ENCODE measurements at places on chromosomes 2 and 18.
A peak's percentile ranks its signal among the peaks of the same experiment; 100 is the strongest.

GRCh38 chr2:6143812-6144211 is 451.6 kb downstream of the SOX11 start:
- no peak for DNase-seq

DNA sequence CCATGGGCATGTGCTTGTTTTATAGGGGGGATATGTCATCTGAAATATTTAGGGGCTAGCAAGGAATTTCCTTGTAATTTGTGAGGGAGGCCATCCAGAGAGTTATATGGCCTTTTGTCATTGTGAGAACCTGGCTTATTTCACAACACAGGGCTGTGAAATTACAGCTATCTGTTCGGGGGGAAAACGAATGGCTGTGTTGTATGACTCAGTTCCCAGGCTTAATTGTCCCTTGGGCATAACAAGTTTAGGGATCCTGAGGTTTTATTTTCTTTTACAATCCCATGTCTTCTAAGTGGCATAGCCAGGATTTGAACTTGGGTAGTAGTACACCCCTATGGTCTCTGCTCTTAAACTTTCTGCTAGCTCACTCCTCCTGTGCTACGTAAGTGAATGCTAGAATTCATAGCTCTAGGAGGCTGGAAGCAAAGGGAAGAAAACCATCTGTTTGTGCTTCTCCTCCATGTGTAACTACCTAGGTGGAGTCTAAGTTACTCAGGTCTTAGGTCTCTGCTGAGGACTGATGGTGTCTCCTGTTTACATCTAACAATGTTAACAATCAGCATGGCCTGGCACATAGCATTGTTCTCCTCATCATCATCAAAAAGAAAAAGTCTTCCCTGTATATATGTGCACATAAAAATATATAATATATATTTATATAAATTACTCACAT is 53.8 kb downstream of the SKA1 start:
- DNase-seq: no peak

GRCh38 chr2:190563646-190564045 is 29.1 kb upstream of the NEMP2 start:
- no peak for DNase-seq

GRCh38 chr18:13592246-13592645 is 134.1 kb downstream of the FAM210A start:
- DNase-seq: no peak

GRCh38 chr2:46202453-46202852 is 94.8 kb upstream of the EPAS1 start:
- DNase-seq: no peak

GRCh38 chr2:160372585-160372984 is 121.0 kb downstream of the RBMS1 start:
- no peak for DNase-seq

DNA sequence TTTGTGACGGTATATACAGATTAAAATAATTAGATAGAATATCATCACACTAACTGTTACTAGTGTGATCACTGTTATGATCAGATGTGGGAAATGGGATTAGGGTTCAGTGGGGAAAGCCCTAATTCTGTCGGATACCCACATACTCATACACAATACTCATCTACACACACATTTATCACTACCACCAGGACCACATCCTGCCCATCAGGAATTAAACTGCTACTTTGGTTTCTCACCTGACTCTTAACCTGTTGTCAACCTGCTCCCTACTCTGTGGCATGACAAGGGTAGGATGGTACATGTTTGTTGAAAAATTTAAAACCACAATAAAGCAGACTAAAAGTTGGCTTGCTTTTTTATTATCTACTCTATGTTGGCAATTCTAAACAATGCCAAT is 24.8 kb upstream of the CYP26B1 start:
- DNase-seq: no peak

- peak; percentile 51 for DNase-seq
Measured at GRCh38 chr2:101758001-101758400, 60.5 kb downstream of the MAP4K4 start.

GRCh38 chr2:27073782-27074181 is 2.3 kb upstream of the OST4 start:
- DNase-seq: no peak

- no peak for DNase-seq
Measured at GRCh38 chr2:112092286-112093041, 37.4 kb downstream of the TMEM87B start.

- DNase-seq: no peak
Measured at GRCh38 chr18:44687421-44687820, 6.7 kb downstream of the SETBP1 start.

- peak; percentile 67 for DNase-seq
Measured at GRCh38 chr2:106085181-106085940, 108.7 kb downstream of the UXS1 start.

GRCh38 chr2:237682856-237683670 is 55.7 kb downstream of the LRRFIP1 start:
- DNase-seq: no peak

GRCh38 chr2:1841461-1841860 is 97.1 kb upstream of the PXDN start:
- DNase-seq: no peak

- no peak for DNase-seq
Measured at GRCh38 chr2:147865560-147865959, 20.7 kb downstream of the ACVR2A start.

GRCh38 chr2:191811807-191812602 is 34.9 kb downstream of the CAVIN2 start:
- peak; percentile 61 for DNase-seq

GRCh38 chr2:237178396-237178795 is 92.7 kb downstream of the COPS8 start:
- no peak for DNase-seq

DNA sequence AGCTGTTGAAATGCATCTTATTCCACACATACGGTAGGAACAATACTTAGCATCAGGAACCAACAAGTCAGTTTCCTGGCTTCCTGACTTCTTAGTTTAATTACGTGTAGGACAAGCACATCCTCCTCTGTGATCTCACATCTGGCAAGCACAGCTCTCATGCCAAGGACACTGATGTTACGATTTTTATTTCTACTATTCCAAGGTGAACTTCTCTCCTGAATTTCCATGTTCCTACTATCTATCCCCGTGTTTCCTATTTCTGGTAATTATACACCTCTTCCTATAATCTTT is 374.0 kb downstream of the NCKAP5 start:
- no peak for DNase-seq

DNA sequence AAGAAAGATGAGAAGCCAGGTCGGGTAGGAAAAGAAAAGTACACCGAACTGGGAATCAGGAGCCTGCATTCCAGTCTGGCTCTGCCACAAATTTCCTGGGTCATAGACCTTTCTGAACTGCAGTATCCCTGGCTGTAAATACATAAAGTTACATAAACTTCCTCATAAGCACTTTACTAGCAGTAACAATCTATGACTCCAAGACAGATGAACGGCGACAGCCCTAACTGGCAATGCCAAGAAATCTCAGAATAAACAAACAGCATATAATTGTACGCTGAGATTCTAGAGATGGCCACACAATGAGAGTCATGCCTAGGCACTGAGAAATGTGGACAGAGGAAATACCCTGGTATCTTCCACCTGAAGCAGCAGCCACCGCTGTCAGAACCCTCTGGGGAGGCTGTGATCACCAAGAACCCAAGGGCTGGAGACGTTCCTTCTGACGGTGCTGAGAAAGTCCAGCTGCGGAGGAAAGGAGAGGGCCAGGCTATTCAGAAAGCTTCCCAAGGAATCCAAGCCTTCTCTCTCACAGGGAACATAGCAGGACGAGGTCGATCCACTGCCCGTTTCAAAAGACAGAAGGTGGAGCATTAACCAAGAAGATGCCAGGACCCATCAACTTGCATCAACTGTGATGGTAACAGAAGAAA is 89.3 kb upstream of the SLC66A3 start:
- DNase-seq: no peak

DNA sequence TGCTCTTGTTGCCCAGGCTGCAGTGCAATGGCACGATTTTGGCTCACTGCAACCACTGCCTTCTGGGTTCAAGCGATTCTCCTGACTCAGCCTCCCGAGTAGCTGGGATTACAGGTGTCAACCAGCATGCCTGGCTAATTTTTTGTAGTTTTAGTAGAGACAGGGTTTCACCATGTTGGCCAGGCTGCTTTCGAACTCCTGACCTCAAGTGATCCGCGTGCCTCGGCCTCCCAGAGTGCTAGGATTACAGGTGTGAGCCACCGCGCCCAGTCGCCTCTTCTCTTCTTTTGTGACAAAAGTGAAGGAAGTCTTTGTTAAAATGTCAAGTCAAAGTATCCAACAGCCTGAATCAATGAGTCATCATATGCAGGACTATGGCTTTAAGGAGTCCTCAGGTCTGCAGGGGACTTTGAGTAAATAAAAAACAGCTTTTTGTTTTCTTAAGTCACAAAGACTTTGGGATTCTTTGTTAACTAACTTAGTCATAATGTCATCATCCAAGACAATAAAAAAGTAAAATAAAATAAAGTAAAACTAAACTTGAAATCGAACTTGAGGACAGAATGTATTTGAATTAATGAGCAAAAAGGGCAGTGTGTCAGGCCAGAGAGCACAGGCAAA is 1153.2 kb downstream of the SUCLG1 start:
- DNase-seq: no peak

GRCh38 chr18:6748241-6748640 is 18.7 kb downstream of the ARHGAP28 start:
- DNase-seq: no peak

GRCh38 chr2:15560140-15560987 is 770 bp downstream of the NBAS start:
- peak; percentile 18 for DNase-seq

DNA sequence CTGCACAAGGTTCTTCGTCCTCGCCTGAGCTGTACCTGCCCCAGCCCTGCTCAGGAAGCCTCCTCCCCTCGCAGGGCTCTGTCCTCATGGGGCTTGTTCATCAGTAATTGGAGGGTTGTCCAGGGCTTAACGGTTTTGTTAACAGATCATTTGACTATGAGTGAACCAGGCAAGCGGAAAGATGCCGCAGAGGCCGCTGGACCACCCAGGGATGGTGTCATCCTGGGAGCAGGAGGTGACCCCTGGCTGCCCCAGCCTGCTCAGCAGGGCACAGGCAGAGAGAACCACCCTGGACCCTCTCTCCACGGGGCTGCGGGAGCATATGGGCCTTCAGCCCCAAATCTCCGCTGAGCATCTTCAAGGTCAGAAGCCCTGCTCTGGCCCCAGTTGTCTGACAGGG is 264.3 kb downstream of the KLHL29 start:
- no peak for DNase-seq

- no peak for DNase-seq
Measured at GRCh38 chr2:216316743-216317142, 55.5 kb downstream of the MARCHF4 start.

DNA sequence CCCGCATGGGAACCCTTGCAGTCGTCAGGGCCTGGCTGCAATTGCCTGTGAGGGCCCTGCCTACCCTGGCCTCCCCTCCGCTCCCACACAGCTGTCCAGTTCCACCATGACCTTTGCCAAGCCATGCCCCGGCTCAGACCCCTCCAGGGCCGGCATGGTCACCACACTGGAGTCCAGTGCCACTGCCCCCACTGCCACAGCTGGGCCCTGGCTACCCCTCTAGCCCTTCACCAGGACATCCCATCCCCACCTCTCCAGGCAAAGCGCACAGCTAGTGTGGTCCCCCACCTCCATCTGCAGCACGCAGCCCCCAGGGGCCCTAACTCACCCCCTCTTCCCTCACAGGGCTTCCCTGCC is 70.3 kb upstream of the SMAD7 start:
- no peak for DNase-seq

- DNase-seq: peak; percentile 60
Measured at GRCh38 chr2:134217924-134218323, 35.9 kb upstream of the MGAT5 start.

GRCh38 chr18:75587131-75587530 is 159.6 kb upstream of the SMIM21 start:
- DNase-seq: no peak

DNA sequence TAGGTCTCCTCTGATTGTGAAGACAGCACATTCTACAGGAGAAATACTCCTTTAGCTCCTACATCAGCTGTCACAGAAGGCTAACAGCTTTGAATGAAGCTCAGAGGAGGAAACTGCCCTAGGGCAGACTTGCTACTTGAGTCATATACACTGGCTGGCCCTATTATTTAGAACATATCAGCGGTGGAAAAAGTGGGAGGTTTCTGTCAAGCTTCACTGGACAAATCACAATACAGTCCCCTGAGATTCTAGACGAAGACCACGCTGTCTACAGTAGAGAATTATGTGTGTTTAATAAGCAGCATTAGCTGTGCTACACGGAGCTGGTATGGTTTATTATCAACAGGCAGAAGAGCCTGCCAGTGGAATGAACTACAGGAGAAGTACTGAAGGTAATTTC is 230.9 kb upstream of the FSIP2 start:
- no peak for DNase-seq

DNA sequence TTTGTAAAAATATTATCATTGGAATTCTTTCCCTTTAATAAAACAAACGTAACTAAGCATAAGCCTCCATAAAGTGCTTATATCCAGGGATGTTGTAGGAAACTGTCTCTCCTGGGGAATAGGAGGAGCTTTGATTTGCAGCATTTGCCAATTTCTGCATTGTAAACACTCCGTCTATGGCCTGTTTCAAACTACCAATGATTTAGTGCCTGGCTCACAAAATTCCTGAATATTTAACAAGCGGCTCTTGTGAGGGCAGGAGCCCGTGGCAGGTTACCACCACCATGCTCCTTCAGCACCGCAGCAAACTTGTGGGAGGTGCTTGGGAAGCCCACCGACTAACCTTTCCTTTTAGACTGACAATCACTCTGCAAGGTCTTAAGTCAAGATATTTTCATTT is 520.3 kb downstream of the SOX11 start:
- DNase-seq: no peak

- DNase-seq: no peak
Measured at GRCh38 chr18:23675236-23675635, 12.5 kb upstream of the ANKRD29 start.

- no peak for DNase-seq
Measured at GRCh38 chr18:7856733-7857132, 289.6 kb downstream of the PTPRM start.

GRCh38 chr18:48752928-48753327 is 197.8 kb downstream of the SMAD7 start:
- DNase-seq: no peak

GRCh38 chr2:3454802-3455201 is 64.5 kb downstream of the ADI1 start:
- DNase-seq: no peak

- DNase-seq: peak; percentile 41
Measured at GRCh38 chr2:70686577-70687460, 81.2 kb downstream of the ADD2 start.

DNA sequence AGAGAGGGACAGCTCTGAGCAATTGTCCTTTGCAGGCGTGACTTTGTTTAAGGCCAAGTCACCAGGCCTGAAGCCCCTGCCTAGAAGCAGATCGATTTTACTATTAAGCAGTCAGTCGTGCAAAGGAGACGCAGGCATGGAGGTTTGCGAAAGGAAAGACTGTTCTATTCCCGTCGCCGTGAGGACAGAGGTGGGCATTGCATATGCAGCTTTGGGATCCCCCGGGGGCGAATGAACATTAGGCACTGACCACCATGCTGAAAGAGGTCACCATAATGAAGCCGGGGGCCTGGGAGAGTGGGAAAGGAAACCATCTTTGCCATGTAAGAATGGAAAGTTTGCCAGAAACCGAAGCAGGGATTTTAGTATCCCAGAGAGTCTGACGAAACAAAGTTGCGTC is 231.6 kb downstream of the BCL11A start:
- DNase-seq: no peak
